K562 (cell line): ENCODE measurements at places on chromosomes 3 and 15.

- DNase-seq, result peak; percentile 5
Measured at GRCh38 chr3:123842711-123843110, 41.4 kb downstream of the MYLK start.

- no peak for DNase-seq
Measured at GRCh38 chr3:66386011-66386924, 114.6 kb downstream of the LRIG1 start.

GRCh38 chr3:117691526-117691925 is 981.9 kb downstream of the TUSC7 start:
- DNase-seq, result no peak

DNA sequence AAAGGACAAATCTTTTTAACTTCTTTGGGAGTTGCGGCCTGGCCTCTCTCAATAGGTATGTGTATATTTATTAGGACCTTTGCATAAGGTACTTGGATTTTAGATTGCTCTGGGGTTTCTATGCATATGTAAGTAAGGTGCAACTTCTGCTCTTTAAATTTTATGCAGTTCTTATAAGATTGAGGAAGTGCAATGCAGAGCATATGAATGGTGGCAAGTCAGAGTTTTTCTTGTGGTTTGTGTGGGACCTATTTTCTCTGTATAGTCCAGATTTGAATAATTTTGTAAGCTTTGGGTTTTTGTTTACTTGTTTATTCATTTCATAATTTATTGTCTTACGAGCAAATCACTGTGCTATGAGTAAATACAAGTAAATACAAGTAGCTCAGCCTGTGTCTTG is 101.5 kb downstream of the ATG7 start:
- no peak for DNase-seq

DNA sequence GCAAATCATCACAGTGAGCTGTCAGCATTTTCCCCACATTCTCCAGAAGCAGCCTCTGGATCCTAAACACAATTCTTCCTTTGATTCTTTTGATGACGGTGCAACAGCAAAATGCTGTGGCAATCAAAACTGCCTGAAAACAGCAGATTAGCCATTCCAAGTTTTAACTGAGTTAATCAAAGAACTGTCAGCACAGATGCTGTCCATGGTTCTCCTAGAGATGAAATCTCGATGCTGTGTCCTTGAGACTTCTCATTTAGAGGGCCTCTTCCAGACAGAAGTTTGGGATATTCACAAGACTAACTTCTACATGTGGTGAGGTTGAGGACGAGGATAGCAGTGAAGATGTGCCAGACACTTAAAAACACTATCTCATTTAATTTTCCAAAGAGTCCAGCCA is 50.4 kb upstream of the GYG1 start:
- DNase-seq, result no peak

- DNase-seq, result no peak
Measured at GRCh38 chr3:42256135-42256819, 9.7 kb downstream of the CCK start.

- DNase-seq, result no peak
Measured at GRCh38 chr15:36944442-36944841, 155.9 kb downstream of the MEIS2 start.

DNA sequence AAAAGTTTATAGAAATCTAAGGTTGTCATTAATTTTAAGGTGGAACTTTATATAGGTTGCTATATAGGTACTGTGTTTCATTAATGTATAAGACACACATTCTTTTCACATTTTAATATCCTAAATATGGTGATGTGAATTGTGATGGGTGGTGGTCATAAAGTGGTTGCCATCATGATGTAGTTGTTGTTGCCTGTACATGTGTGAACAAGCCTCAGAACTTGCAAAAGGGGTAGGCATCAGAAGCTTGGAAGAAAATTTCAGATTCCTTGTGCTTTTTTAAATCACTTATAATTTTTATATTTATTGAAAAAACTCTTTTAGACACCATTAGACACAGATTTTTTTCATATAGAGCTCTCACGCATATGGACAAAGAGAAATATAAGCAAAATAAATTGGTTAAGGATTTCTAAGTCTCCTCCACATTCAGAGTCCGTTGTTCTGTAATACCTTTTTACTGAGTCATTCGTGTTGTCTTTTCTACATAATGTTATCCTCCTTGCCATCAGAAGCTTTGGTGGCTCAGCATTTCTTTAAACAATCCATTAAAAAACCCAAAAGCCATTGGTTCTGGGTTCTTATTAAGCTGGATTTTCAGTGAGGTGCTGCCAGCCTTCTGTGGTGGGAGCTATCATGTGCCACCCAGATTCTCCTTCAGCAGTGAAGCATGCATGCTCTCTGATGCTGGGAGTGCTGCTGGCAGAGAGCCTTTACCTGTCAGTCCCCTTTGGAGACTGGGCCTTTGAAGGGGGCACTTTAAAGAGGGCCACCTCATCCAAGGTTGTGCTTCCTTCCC is 140.4 kb upstream of the GALNT15 start:
- DNase-seq, result no peak

DNA sequence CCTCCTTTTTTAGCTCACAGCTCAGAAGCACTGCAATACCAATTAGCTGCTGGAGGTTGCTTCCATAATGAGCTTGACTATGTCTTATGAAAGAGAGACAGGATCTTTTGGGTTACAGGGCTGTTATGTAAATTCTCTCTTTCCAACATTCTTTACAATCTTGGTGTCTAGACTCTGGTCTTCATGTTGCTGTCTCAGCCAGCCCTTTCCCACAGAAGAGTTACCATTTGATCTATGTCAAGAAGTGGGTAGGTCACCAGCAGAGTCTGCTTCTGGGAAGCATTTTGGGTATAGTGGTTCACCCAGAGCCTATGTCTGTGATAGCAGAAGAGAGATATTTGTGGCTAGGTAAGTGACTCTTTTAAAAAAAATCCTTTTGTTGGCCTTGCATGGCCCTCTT is 234.5 kb downstream of the SATB1 start:
- DNase-seq, result no peak

- no peak for DNase-seq
Measured at GRCh38 chr3:31125413-31126020, 231.1 kb upstream of the GADL1 start.

GRCh38 chr3:164486150-164486549 is 592.1 kb downstream of the SI start:
- DNase-seq, result no peak

- DNase-seq, result no peak
Measured at GRCh38 chr15:66110864-66111263, 142.7 kb downstream of the MEGF11 start.

GRCh38 chr3:58008141-58009025 is at the start of gene FLNB:
Gene FLNB (plus strand): TSS chr3:58008422. CDS start chr3:58008565, 143 bp downstream.
- peak; percentile 93 for DNase-seq

DNA sequence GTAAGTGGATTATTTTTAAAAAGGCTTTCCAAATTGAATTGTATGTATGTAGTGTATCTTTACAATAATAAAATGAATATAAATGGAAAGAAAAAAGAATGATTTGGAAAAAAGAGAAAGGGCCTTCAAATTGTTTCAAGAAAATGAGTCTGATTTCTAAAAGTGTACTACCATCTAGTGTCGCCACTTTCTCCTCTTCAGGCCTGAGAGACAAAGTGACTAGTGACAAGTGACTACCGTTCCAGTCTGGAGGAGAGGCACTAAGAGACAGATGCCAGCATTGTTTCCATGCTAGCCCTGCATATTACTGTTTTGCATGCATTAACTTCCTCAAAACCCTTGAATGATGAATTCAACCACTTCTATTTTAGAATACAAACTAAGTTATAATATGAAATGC is 39.3 kb downstream of the P3H2 start:
- DNase-seq, result no peak

GRCh38 chr3:129226374-129226773 is 23.0 kb upstream of the COPG1 start:
- DNase-seq, result peak; percentile 54

DNA sequence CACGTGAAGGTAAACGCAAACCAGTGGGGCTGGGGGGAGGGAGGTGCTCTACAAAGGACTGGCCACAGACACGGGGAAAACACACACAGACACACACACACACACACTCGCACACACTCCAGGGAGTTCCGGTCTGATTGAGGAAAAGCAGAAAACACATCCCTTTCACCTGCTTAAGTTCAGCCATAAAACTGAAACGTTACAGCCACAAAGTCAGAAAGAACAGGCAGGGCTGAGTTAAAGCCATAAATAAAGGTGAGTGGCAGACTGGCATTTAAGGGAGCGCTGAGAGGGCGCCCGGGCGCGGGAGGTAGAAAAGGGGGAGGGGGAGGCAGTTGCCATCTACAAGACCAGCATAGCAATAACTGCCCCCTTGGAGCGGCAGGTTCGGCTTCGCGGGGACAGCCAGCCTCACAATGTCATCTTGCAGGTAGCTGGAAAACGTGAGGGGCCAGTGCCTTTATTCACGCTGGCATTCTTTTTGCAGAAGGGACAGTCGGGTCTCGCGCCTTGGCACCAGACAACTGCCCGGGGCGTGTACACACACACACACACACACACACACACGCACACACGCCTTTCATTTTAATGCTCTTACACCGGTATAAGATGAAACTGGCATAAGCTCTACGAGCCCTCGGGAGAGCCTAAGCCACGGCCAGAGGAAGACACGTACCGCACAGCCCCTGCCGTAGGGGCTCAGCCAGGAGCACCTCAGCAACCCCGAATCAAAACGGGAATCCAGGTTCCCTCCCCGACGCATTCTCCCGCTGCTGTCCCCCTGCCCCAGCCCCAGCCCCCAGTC is 866 bp downstream of the TNIK start:
- no peak for DNase-seq

GRCh38 chr15:69666921-69667811 is 214.5 kb downstream of the RPLP1 start:
- no peak for DNase-seq

- no peak for DNase-seq
Measured at GRCh38 chr3:132261506-132261905, 55.7 kb upstream of the ACP3 start.

DNA sequence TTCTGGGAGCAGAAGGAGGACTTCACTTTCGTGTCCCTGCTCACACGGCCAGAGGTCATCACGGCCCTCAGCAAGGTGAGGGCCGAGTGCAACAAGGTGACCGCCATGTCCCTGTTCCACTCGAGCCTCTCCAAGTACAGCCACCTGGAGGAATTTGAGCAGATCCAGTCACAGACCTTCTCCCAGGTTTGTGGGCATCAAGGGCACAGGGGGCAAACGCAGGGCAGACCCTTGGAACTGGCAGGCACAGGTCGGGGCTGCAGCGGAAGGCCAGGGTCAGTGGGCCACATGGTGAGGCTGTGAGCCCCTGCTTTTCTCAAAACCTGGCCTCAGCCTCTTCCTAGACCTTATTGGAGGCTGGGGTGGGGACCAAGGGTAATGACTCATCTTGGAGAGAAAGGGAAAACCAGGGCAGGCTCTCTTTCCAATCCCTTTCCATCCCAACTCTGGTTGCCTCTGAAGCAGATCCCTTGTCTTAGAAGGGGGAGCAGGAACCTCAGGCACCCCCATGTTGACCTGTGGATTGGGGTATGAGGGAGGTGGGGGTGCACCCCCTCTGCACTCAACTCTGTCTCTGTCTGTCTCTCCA is 29.5 kb downstream of the DNAH1 start:
- no peak for DNase-seq

- DNase-seq, result no peak
Measured at GRCh38 chr3:128804811-128805155, 74.6 kb upstream of the ACAD9 start.

GRCh38 chr15:71114887-71115566 is at the start of gene THSD4:
Gene THSD4 (plus strand): TSS chr15:71115471.
- DNase-seq, result peak; percentile 89

GRCh38 chr3:67357610-67358458 is 296.6 kb downstream of the SUCLG2 start:
- peak; percentile 28 for DNase-seq

- no peak for DNase-seq
Measured at GRCh38 chr3:78621061-78621716, 1146.6 kb downstream of the ROBO1 start.

GRCh38 chr3:60729056-60729455 is 522.2 kb downstream of the FHIT start:
- DNase-seq, result no peak

DNA sequence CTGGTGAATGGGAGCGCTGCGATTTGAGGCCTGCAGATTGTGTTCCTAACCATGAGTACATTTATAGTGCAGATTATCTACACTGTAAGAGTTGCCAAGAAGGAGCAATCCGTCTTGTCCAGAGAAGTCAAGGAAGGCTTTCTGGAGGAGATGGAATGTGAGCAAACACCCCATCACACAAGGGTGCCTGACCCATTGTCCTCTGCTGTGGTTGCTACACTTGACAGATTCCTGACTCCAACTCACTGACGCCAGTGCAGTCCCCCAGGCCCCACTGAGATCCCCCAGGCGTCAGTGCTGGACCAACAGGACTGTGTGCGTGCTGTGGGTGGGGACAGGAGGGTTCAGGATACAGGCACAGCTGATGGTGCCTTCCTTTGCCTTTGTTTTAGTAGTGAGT is 135.9 kb upstream of the TPM1 start:
- no peak for DNase-seq

GRCh38 chr15:66809664-66810063 is 107.6 kb downstream of the SMAD6 start:
- no peak for DNase-seq

DNA sequence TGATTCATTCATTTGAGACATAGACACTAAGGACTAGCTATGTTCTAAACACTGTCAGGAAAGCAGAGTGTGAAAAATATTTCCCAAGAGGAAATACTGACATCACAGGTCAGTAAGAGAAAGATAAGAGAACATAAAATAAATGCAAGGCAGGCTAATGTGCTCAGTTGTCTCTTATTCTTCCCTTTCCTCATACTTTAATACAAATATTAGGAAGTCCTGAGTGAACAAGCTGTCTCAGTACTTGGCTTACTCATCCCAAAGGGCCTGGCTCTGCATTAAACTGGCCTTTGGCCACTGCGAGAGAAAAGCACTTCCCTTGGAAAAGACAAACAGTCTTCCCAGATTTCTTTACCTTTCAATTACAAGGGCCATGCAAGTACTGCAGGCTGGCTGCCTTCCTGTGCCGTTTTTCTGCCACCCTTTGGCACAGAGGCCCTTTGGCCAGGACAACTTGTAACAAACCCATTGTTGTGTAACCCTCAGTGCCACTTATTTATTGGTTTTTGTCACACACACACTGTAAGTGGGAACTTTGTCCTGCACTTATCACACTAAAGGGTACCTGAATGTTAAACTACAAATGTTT is 31.7 kb downstream of the EDC3 start:
- DNase-seq, result no peak

DNA sequence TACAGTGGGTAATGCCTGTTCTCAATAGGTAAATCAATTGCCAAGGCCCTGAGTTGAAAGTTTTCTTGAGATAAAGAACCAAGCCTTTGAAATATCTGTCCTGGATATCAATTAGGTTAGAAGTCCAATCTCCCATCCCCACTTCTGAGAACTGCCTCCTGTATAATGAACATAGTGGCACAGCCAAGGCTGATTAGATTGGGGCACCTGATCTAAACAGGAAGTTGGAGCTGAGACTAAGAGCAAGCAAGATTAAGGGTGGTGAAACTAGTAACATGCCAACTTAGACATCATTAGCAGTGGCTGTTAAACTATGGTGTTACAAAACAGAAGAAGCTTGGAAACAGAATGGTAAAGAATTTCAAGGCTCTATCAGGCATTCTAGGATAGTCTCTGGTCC is 137.7 kb upstream of the TMEM108 start:
- no peak for DNase-seq

- DNase-seq, result no peak
Measured at GRCh38 chr3:58029842-58030584, 21.8 kb downstream of the FLNB start.
